Kidney tubule cell (primary cell): ENCODE measurements at places on chromosomes 3 and 15.

- peak; percentile 67 for DNase-seq
Measured at GRCh38 chr3:63386568-63386967, 108.5 kb downstream of the SYNPR start.

DNA sequence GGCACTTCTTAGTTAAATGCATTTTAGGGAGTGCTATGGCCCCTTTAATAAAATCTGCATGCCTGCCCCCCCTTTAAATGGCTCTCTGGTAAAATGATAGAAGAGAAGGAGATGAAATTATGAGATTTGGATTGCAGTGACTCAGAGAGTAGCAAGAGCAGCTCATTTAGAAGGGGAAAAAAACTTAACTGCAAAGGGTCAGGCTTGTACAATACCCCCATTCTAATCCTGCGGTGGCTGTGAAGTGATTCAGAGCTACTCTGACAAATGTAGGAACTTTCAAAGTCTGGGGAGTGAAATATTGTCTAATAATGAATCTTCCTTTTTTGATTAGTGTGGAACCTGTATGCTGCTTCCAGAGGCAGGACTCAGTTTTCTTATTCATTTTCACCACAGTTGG is 44.1 kb upstream of the TBC1D23 start:
- no peak for DNase-seq

DNA sequence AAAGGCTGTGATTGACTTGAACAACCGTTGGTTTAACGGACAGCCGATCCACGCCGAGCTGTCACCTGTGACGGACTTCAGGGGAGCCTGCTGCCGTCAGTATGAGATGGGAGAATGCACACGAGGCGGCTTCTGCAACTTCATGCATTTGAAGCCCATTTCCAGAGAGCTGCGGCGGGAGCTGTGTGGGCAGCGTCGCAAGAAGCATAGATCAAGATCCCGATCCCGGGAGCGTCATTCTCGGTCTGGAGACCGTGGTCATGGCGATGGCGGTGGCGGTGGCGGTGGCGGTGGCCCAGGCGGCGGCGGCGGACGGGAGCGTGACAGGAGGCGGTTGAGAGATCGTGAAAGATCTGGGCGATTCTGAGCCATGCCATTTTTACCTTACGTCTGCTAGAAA is 7.8 kb upstream of the NANOGP8 start:
- DNase-seq, result no peak

- DNase-seq, result peak; percentile 61
Measured at GRCh38 chr3:65672871-65673815, 365.6 kb downstream of the MAGI1 start.

DNA sequence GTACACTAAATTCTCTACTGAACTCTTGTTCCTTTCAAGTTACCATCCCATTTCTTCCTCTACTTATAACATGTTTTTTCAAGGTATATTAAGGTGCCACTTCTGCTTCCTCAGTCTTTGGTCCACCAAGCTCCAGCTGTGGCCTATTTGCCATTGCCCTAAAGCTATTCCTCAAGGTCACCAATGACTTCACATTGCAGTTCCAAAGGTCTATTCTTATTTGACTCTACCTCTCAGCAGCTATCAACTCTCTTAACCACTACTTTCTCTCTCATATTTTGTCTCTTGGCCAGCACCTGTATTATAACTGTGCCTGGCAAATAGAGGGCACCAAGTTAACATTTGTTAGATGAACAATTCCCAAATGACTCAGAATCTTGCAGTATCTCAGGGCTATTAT is 354.7 kb downstream of the PLCL2 start:
- DNase-seq, result no peak

DNA sequence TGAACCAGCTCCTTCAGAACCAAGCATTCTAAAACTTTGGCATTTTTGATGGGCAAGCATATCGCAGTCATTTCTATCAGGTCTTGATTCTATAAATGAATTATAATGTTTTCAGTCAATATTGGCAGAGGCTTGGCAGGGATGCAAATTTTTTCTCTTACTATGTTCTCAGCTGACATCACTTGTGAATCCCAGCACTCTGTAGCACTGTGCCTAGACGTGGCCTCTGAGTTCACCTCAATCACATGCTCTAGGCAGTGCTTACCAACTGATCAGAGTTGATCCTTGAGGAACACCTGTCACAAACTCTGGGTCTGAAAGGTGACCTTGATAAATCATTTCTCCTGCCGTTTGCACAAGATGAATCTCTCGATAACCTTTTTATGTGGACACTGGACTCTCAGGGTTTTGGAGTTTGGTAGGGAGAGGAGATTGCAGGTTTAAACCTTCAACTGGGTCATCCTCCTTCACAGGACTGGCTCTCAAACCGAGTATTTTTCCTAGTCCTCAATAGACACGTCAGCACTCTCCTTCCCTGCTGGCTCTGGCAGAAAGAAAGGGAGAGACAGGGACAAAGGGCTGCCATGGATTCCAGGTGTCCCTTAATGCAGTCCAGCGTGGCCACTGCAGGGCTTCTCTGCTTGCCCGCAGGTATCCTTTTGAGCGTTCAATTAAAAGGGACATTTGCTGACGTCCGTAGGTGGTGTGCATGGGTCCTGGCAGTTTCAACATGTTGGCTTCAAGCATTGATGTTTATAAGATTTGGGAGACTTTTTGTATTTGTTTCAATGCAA is 222.3 kb upstream of the CMC1 start:
- DNase-seq, result no peak

GRCh38 chr3:45911511-45912226 is 25.3 kb downstream of the CCR9 start:
- no peak for DNase-seq

- DNase-seq, result no peak
Measured at GRCh38 chr3:188452158-188452772, 298.3 kb downstream of the LPP start.

- no peak for DNase-seq
Measured at GRCh38 chr3:110750201-110750600, 321.4 kb upstream of the NECTIN3 start.
